Activated naive CD4-positive, alpha-beta T cell treated with anti-CD3 and anti-CD28 coated beads, Interleukin-2, amount 50 U/mL, for 72 hours (primary cell): ENCODE measurements at places on chromosomes 12 and 14.

GRCh38 chr12:78799649-78800048 is 64.9 kb upstream of the SYT1 start:
- DNase-seq = no peak

DNA sequence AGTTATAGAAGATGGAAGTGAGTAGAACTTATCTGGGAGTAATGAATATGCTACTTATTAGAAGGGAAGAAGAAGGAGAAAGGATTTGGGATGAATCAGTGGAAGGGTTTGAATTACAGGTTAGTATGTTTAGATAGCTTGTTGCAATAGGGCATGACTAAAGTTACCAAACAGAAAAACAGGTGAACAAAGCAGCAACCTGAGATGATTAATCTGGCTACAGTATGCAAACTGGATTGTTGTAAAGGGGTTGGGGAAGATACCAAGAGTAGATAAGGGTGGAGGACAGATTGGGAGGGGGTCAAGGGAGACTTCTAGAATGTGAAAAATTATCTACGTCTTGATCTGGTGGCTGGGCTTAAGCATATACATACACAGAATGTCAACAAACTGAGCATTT is 73.4 kb upstream of the CLEC14A start:
- DNase-seq = no peak

GRCh38 chr14:91280129-91280528 is 35.6 kb upstream of the GPR68 start:
- DNase-seq = no peak

GRCh38 chr12:110785240-110785639 is 42.5 kb upstream of the PPP1CC start:
- DNase-seq = no peak

DNA sequence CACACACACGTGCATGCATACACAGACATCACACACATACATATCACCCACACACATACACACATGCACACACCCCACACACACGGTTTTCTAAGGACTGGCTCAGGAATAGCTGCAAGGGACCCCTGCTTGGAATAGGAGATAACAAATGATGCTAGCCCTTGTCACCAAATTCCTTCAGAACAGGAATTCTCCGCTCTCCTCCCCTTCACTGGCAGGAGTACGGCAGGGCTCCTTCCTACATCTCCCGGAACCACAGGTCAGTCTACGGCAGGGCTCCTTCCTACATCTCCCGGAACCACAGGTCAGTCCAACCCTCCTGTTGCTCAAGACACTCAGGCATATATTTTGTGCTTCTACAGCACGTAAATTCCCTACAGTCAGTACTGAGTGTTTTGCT is 23.9 kb downstream of the PHLDA1 start:
- no peak for DNase-seq

GRCh38 chr14:59632381-59632780 is 55.8 kb upstream of the CCDC175 start:
- peak; percentile 29 for DNase-seq

GRCh38 chr14:64045091-64045490 is 192.3 kb downstream of the SYNE2 start:
- no peak for DNase-seq

DNA sequence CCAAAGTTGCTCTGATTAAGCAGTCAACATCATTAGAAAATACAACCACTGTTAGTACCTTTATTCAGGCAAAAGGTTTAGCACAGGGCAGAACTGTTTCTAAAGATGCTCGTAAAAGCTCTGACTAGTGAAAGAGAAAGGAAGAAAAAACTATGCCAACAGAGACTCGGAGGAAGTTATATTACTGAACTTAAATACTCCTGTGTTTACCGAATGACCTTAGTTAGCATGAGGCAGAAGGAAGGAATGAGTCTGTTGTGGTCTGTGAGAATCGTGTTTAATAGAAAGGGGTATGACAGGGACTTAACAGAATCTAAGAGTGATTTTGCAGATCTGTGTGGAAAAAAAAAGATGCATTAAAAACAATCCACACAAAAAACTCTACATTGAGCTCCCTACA is 84.1 kb upstream of the OVCH1 start:
- no peak for DNase-seq
